T-helper 9 cell (primary cell): ENCODE measurements at places on chromosomes 5 and 9.

- no peak for DNase-seq
Measured at GRCh38 chr9:95940265-95940664, 64.8 kb downstream of the ERCC6L2 start.

DNA sequence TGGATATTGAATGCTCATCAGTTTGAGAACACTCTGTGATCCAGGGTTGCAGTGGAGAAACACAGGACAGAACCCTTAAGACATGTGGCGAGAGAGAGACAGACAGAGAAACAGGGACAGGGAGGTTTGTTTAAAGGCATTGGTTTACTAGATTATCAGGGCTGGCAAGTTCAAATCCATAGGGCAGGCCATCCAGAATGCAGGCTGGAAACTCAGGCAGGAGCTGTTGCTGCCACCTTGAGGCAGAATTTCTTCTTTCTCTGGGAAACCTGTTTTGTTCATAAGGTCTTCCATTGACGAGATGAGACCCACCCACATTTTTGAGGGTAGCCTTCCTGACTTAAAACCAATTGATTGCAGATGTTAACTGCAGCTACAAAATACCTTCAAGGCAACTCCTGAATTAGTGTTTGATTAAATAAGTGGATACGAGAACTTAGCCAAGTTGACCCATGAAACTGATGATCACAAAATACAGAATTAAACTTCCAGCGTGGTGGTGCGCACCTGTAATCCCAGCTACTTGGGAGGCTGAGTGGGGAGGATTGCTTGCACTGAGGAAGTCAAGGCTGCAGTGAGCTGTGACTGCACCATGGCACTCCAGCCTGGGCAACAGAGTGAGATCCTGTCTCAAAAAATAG, 55.9 kb downstream of the NSUN2 start:
- DNase-seq, result no peak

GRCh38 chr9:108083160-108083750, 593.7 kb upstream of the KLF4 start:
- no peak for DNase-seq

- DNase-seq, result no peak
Measured at GRCh38 chr9:89038382-89039103, 47.3 kb downstream of the S1PR3 start.

DNA sequence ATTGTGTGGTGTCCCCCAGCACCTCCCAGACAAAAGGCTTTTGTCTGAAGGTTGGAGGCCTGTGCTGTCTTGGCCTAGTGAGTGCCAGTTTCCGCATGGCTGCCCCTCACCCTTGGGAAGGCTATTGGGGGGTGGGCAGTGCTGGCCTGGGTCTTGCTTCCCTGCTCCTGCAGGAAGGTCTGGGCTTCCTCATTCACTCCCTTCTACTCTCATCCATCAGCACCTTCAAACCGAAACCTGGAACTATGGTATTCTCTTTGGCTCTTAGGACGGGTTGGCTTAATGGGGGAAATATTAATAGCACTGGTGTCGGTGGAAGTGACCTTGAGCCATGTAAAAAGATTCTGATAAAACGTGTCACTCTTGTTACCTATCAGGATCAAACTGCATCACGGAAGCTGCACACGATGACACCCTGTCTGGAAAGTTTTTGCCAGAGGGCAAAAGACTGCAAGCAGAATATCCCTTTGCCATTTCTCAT, 34.0 kb upstream of the GLRX start:
- no peak for DNase-seq
